ENCODE measurements at places on chromosomes 6 and 20.
A peak's percentile ranks its signal among the peaks of the same experiment; 100 is the strongest.

GRCh38 chr20:34873583-34874093 lies 982 bp upstream of the GGT7 start:
- DNase-seq, result no peak

DNA sequence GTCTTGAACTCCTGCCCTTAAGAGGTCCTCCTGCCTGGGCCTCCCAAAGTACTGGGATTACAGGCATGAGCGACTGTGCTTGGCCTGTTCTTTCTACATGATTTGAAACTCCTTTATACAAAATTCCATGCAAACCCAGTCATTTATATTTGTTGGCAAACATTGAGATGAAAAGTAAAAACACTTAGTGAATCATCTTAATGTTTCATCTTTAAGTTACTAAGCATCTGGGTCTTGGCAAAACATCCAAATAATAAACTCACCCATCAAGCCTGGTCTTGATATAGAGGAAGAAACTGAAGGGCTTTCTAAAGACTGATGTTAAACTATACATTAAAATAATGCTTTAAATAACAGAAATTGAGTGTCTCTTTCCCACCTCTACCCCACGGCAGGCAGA lies 95.1 kb downstream of the FUT9 start:
- DNase-seq, result no peak

GRCh38 chr6:45838996-45839395 lies 176.7 kb downstream of the CLIC5 start:
- no peak for DNase-seq

- DNase-seq, result no peak
Observed at GRCh38 chr20:48411919-48412522, 415.8 kb downstream of the PREX1 start.

DNA sequence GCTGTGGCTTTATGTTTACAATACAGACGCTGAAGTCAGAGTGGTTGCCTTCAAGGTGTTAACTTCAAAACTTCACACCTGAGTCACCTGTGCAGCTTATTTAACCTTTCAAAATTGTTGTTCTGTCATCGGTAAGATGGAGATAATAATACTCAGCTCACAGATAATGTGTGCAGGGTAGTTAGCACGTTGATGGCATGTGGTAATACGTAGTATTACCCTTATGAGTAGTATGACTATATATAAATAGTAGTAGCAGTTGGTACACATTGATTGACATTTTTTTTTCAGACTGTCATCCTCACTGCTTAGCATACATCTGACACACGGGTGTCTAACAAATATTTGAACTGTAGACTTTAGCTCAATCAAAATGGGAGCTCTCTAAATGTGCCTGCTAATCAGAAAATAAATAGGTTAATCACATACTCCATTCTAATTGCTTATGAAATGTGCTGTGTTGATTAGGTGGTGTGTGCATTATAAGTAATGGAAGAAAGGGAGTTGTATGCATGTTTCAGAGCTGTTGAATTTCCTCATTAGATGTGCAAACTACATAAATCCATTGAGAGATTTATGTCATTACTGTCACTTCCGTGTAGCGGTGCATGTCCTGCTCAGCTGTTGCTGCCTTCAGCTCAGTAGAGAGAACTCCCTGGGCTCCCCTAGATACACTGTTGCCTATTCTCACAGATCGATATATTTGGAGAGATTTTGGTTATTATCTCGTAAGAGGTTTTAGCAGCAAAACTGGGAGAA lies 11.2 kb upstream of the MROH8 start:
- DNase-seq, result no peak

DNA sequence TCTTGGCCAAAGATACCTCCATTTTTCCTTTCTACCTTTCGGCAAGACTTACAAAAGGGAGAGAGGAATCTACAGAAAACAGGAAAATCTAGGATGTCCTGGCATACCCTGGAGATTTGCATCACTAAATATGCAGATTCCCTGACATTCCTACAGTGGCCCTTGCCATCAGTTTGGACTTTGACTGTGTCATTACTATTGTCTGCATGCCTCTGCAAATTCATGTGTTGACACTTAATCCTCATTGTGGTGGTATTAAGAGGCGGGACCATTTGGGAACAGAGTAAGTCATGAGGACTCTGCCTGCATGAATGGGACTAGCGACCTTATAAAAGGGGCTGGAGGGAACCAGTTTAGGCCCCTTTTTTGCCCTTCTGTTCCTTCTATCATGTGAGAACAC lies 50.5 kb upstream of the DTNBP1 start:
- no peak for DNase-seq

GRCh38 chr6:54020334-54020733 lies 90.9 kb upstream of the MLIP start:
- DNase-seq, result no peak

GRCh38 chr6:106530502-106530901 lies 98.8 kb downstream of the RTN4IP1 start:
- DNase-seq, result no peak

- no peak for DNase-seq
Observed at GRCh38 chr6:151585741-151586140, 91.9 kb downstream of the CCDC170 start.

DNA sequence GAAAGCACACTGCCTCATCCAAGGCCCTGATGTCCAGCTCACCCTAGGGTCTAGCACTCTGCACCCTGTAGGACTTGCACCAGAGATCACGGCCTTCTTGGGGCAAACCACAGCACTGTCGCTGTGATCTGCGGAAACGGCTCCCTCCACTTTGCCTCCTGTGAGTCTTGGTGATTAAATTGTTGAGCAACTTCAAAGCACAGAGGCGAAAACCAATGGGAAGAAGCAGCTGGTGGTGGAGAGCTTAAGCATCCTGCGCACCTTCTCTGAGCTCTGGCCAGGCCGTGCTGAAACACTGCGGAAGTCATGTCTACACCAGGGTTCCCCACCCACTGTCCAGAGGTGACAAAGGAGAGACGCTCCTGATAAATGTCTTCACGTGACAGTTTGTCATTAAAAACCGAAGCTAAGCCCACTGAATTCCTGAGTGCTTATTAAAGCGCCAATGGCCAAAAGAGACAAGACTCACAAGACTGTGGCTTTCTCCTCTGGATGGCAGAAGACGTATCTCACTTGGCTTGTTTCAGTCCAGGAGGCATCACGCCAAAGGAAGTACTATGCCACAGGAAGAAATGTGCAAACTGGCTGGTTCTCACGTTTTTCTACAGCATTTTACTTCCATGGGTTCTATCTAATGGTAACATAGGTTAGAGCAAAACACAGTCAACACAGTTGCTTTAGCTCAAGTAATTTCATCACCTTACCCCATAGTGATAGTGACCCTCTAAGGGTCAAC lies 3.1 kb downstream of the RAMACL start:
- DNase-seq, result no peak

GRCh38 chr6:45398075-45398813 lies 20.5 kb upstream of the SUPT3H start:
- no peak for DNase-seq

DNA sequence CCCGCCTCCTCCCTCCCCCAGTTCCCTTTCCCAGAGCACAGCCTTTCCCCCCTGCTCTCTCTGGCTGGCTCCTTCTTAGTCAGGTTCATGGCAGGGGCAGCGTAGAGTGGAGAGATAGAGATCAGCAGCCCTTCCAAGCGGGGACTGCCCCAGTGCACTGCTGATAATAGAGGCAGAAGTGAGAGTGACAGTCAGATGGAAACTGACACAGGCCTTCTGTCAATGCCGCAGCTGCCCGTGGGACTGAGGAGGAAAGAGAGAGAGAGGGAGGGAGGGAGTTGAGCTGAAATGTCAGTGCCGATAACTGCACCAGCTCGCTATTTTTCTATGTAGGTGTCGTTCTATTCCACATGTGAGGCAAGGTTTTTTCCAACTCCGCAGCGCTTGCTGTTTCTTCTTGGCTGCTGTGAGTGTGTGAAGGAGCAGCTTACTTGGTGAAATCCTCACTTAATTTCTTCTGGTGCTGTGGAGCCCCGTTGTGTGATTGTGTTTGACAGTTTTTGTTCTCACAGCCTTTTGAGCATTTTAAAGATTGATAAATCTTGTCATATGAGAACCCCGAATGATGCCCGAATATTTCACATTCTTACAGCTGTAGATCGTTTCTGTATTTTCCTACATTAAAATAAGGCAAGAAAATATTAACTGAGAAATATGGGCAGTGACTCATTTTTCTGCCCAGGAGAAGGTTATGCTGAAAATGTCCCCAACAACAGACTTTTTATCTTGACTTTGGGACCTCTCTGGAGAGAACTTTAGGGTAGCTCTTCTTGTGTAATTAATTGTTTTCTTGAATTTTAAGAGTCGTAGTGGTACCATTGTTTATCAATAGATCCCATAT lies 386.4 kb upstream of the MMS22L start:
- no peak for DNase-seq

DNA sequence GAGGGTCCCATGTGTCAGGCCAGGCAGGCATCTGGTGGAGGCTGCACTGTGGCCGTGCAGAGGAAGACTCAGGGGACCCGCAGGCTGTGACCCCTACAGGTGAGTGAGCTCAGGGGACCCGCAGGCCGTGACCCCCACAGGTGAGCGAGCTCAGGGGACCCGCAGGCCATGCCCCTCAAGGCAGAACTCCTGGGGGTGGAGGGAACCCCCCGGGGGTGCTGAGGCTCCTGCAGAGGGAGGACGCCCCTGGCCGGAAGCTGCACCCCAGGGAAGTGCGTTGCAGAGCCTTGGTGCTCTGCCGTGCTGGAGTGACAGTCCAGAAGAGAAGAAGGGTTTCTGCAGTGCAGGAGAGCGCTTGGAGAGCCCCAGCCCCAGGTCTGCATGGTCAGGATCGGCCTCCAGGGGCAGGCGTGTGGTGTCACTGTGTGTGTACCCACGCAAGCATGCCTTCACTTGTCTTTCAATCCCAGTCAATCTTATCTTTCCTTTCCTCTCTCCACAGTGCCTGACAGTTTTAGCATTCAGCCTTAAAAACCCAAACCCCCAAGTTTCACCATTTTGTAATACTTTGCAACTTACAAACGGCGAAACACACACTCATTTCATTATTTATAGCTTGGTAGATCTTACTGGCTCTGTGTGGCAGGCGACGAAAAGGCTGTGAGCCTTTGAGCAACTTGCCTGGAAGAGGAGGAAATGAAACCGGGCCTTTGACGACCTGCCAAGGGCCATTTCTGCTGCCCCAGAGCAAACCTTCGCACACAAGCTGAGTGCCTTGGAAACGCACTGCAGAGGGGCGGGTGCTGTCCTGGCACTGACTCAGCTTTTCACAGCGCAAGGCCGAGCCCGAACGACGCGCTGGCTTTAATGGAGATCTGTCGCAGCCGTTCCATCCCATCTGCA lies 101.4 kb upstream of the AGPAT4 start:
- no peak for DNase-seq

DNA sequence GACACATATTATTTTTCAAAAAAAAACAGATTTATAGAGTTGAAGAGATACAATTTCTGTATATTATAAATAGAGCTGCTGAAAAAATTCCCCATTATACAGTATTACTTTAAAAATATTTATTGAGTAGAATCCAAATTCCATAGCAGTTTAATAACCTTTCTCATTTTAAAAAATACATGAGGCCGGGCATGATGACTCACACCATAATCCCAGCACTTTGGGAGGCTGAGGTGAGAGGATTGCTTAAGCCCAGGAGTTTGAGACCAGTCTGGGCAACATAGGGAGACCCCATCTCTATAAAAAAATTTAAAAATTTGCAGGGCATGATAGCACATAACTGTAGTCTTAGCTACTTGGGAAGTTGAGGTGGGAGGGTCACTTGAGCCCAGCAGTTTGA lies 13.0 kb downstream of the ATRN start:
- no peak for DNase-seq

- DNase-seq, result peak; percentile 68
Observed at GRCh38 chr20:60057123-60057865, 99.1 kb downstream of the CDH26 start.

DNA sequence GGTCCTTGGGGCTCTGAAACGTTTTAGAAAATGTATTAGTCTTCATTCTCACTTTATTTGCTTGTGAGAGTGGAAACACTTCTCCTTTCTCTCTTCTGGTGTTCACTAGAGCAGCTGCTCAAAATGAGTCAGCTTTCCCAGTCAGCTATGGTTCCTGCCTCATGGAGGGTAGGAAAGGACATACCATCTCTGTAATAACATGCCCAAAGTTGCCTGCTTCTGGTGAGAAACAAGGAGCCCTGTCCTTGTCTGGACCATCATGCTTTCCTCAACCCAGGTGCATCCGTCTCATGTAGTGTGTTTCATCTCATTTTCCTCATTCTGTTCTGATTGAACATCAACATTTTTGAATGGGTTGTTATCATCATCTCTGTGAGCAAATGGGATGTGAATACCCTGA lies 17.1 kb upstream of the TINAG start:
- no peak for DNase-seq

DNA sequence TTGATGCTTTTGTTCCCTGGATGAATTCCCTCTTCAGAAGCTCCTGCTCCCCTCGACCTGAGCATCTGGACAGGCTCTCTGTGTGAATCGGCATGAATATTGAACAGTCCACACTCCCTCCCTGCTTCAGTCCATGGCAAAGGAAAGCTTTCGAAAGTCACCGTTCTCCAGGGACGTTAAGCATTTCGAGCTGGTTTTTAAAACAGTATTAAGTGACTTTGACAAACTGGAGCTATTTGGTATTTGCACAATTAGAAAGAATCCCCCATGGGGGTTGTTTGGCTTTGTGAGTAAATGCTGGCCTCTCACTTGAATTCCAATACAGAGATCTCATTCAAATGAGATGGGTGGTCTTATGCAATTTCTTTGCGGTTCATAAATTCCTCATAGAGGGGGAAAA lies 85.3 kb upstream of the TIAM2 start:
- DNase-seq, result no peak

GRCh38 chr6:1916334-1917070 lies 306.8 kb downstream of the FOXC1 start:
- no peak for DNase-seq

DNA sequence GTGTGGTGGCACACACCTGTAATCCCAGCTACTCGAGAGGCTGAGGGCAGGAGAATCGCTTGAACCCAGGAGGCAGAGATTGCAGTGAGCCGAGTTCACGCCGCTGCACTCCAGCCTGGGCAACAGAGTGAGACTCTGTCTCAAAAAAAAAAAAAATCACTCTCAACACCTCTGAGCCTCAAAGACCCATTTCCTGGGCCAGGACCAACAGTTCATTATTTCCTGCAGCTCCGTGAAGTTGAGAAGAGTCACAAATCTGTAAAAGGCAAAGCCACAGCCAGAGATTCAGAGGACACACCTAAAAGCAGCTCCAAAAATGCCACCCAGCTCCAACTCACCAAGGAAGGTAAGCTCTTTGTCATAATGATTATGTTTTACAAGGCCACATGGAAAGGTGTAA lies 15.2 kb upstream of the NOP56 start:
- no peak for DNase-seq

GRCh38 chr6:113651120-113651519 lies 206.0 kb upstream of the MARCKS start:
- no peak for DNase-seq

DNA sequence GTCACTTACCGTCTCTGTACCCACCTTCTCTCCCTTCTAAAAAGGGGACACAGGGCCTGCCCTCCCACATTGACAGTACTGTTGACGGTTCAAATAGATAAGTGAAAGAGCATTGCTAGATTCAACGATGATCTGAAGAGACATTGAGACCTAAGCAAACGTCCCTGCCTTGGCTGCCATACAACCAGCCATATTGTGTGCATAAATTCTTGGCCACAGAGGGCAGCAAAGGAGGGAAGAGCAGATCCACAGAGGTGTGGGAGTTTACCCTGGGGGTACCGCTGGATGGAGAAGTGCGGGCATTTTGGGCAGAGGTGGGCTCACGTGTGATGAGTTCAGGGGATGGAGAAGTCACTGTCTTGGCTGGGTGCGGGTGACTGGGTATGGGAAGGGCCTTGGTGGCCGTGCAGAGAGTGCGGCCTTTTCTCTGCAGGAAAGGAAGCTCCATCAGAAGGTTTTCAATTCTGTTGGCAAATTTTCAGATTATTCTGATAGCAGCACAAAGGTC lies 85.6 kb downstream of the POPDC3 start:
- DNase-seq, result no peak

GRCh38 chr20:61692479-61692878 lies 373.2 kb downstream of the TAF4 start:
- DNase-seq, result no peak
